ENCODE measurements at places on chromosomes 2 and 18.

- no peak for DNase-seq
Observed at GRCh38 chr2:239060676-239061075, 212.8 kb downstream of the TWIST2 start.

DNA sequence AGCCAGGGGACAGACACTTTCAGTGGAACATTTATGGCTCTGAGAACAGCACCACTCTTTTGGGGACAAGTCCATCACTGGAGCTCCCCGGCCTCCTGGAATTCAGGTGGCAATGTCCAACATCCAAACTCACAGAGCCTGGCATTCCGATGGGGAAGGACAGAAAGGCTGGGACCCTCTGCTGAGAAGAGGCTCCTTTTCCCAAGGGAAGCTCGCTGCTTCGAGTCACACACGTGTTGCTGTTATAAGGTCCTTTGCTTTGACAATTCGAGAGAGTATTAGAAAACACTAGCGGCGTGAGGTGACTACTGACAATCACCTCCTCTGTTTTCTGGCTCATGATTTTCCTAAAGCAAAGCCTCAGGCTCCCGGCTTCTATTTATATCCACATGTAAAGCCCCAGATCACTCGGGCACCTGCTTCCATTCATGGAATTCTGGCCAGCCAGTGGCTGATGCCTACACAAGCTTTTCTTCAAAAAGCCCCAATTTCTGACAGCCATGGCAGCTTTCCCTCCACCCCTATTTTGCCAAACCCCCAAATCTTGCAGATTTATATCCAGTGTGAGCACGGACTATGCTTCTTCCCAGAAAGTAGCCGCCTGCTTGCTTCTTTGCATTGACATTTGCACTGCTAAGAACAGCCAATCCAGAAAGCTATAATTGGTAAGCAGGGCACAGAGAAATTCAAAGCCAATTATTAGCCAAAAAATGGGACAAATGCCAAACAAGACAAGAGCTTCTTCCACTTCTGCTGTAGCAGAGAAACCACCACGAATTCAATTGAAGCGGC lies 67.3 kb downstream of the NDUFA10 start:
- DNase-seq, result no peak

- DNase-seq, result no peak
Observed at GRCh38 chr18:63850636-63851035, 36.9 kb upstream of the SERPINB2 start.

- DNase-seq, result no peak
Observed at GRCh38 chr2:215654148-215654819, 218.4 kb upstream of the FN1 start.

DNA sequence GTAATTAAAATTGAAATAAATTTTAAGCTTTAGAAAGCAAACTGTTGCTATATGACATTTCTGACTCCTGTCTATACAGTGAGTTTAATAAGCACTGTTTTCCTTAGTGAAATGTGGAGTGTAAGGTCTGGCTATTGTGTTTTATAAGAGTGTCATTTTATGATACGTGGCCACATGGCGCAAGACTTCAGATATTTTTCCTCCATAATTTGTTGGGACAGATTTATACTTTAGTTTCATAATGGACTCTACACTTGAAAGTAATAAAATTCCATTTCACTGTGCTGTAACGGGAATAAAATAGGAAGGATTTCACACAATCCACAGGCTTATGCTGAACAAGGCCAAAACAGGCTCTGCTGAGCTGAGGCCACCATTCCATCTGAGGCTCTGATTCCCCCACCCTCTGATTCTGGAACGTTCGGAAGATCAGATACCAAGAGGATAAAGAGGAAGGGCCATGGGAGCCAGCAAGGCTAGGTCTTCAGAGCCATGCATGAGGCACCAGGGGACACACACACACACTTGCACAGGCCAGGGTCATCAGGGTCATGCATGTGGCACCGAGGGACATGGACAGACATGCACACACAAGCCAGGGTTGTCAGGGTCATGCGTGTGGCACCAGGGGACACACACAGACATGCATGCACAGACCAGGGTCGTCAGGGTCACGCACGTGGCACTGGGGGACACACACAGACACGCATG lies 35.6 kb downstream of the HDAC4 start:
- DNase-seq, result no peak

Measured in NCI-H774 (cell line).